Endothelial cell of umbilical vein (primary cell): ENCODE measurements at places on chromosomes 3 and 15. TPM values are rescaled to one million over a fixed set of nuclear protein-coding genes. Genes with fewer than 3 reads are reported as not detected.

GMPPB gene
- 52.5 and 54.5 TPM in 2 replicates for total RNA-seq

CLDN1 gene
- 0.27 and 0.32 TPM in 2 replicates for total RNA-seq

KIF15 gene
- 20.9 and 21.6 TPM in 2 replicates for total RNA-seq

STRC gene
- total RNA-seq = 0.14 TPM in 1 of 2 replicates, not detected in the other

MTHFS gene
- 9.9 and 15.7 TPM in 2 replicates for total RNA-seq

ANKUB1 gene
- total RNA-seq = not detected in 2 replicates

SLC15A2 gene
- 0.11 and 0.60 TPM in 2 replicates for total RNA-seq

GRK7 gene
- not detected in 2 replicates for total RNA-seq

AQP9 gene
- not detected in 2 replicates for total RNA-seq

FANCD2OS gene
- total RNA-seq = not detected in 2 replicates

LRRIQ4 gene
- total RNA-seq = not detected in 2 replicates

SYNPR gene
- not detected in 2 replicates for total RNA-seq

SSUH2 gene
- total RNA-seq = 0.44 TPM in 1 of 2 replicates, not detected in the other

CKMT1B gene
- total RNA-seq = not detected in 2 replicates

SCAANT1 gene
- not detected in 2 replicates for total RNA-seq

CCR1 gene
- total RNA-seq = not detected in 2 replicates

FBXO45 gene
- 12.4 and 13.4 TPM in 2 replicates for total RNA-seq

CIDEC gene
- not detected in 2 replicates for total RNA-seq

ERICH6 gene
- not detected in 2 replicates for total RNA-seq

PAQR5 gene
- total RNA-seq = 0.09 TPM in 1 of 2 replicates, not detected in the other

WNT5A gene
- 0.25 and 0.33 TPM in 2 replicates for total RNA-seq

HRH1 gene
- 16.2 and 22.0 TPM in 2 replicates for total RNA-seq

PLXND1 gene
- total RNA-seq = 834 and 860 TPM in 2 replicates

HIGD2B gene
- not detected in 2 replicates for total RNA-seq

MYZAP gene
- total RNA-seq = 6.1 and 8.1 TPM in 2 replicates

CLASP2 gene
- total RNA-seq = 55.0 and 62.9 TPM in 2 replicates

ADAMTS9 gene
- 22.6 and 23.9 TPM in 2 replicates for total RNA-seq

NME9 gene
- not detected in 2 replicates for total RNA-seq
